Activated CD4-positive, alpha-beta memory T cell treated with anti-CD3 and anti-CD28 coated beads for 36 hours (primary cell): ENCODE measurements at places on chromosomes 3 and 15. TPM values are rescaled to one million over a fixed set of nuclear protein-coding genes. Genes with fewer than 3 reads are reported as not detected.

- H3K27me3 ChIP-seq = no peaks in the 10 kb centered on the region
- H3K4me3 ChIP-seq = no peak overlapping the region
- peaks cover 14% of the 10 kb centered on the region for H3K4me1 ChIP-seq
- no peaks in the 10 kb centered on the region for H3K36me3 ChIP-seq
- no peak for DNase-seq
These were observed 126.0 kb upstream of the LMOD3 start for GRCh38 chr3:69248436-69248835.

Gene NISCH
- 60.2 TPM for total RNA-seq

DNA sequence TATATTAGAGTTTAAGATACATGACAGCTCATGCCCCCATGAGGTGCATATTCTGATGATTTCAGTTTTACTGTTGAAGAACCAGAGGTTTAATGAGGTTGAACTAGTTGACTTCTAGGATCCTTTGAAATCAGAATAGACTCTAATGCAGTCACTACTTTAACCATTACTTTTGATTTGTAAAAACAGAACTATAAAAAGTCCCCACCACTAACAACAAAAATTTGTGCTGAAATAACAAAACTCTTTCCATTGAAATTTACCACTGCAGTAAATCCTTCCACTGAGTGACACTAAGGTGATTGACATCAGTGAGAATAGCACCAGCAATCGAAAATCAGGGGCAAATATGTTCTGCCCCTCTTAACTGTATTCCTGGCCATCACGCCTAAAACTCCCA lies 214.1 kb downstream of the SHQ1 start:
- peaks cover 43% of the 10 kb centered on the region for H3K4me1 ChIP-seq
- H3K4me3 ChIP-seq = no peak overlapping the region
- peaks cover 4% of the 10 kb centered on the region for H3K27me3 ChIP-seq
- no peak for DNase-seq
- peaks cover 2% of the 10 kb centered on the region for H3K36me3 ChIP-seq

GRCh38 chr3:109313061-109313460 lies 3.3 kb downstream of the DPPA2 start:
- no peak overlapping the region for H3K4me3 ChIP-seq
- no peaks in the 10 kb centered on the region for H3K36me3 ChIP-seq
- no peak overlapping the region for H3K27ac ChIP-seq
- H3K4me1 ChIP-seq = no peaks in the 10 kb centered on the region

- peak; percentile 77 for DNase-seq
- no peak overlapping the region for H3K27ac ChIP-seq
- peaks cover 10% of the 10 kb centered on the region for H3K4me1 ChIP-seq
- peaks cover 2% of the 10 kb centered on the region for H3K27me3 ChIP-seq
- no peaks in the 10 kb centered on the region for H3K36me3 ChIP-seq
These were observed 3.9 kb downstream of the TMIE start for GRCh38 chr3:46705022-46705530.

Gene KBTBD8
- 15.5 TPM for total RNA-seq

GRCh38 chr3:34106879-34107278 lies 308.4 kb downstream of the PDCD6IP start:
- H3K27ac ChIP-seq = no peak overlapping the region
- peaks cover 4% of the 10 kb centered on the region for H3K27me3 ChIP-seq
- H3K4me1 ChIP-seq = no peaks in the 10 kb centered on the region
- H3K4me3 ChIP-seq = no peak overlapping the region

- H3K4me3 ChIP-seq = no peak overlapping the region
- H3K27ac ChIP-seq = no peak overlapping the region
- no peak for DNase-seq
- no peaks in the 10 kb centered on the region for H3K27me3 ChIP-seq
- H3K4me1 ChIP-seq = no peaks in the 10 kb centered on the region
These were observed 218.7 kb downstream of the STXBP5L start for GRCh38 chr3:121126707-121127035.

Gene MUC20
- total RNA-seq = 0.78 TPM

DNA sequence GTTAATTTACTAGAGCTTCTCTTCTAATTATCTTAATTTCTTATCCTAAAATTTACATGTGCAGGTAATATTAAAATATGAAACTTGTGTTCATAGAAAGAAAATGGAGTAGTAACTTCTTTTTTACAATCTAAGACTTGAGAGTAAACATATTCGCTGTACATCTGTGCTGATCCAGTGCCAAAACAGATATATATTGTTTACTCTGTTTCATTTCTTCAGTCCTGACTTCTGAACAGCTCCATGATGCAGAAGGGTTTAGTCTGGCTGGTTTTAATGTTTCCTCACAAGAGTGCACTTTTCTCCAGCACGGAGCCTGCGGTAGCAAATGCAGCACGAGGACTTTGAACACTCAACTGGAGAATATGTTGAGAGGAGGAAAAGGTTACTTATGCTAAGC lies 306.8 kb downstream of the EPHA3 start:
- no peak overlapping the region for H3K27ac ChIP-seq
- no peaks in the 10 kb centered on the region for H3K4me1 ChIP-seq
- H3K4me3 ChIP-seq = no peak overlapping the region
- no peaks in the 10 kb centered on the region for H3K27me3 ChIP-seq
- no peak for DNase-seq
- H3K36me3 ChIP-seq = no peaks in the 10 kb centered on the region

DNA sequence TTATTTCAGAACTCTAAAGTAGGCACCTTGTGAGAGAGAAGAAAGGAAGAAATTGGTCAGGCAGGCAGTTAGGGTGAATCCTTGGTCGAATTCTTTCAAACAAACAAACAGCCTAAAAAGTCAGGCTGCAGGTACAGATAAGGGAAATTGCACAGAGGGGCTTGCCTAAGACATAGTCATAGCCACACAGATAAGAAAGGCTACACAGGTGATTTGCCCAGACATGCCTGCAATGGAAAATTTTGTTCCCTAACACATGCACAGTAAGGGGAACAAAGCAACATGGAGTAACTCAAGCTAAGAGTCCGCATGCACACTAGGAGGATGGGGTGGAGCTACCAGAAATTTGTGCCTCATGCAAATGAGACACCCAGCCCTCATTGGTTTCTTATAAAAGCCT lies 91.4 kb upstream of the TUSC7 start:
- no peaks in the 10 kb centered on the region for H3K27me3 ChIP-seq
- no peak for DNase-seq
- no peak overlapping the region for H3K27ac ChIP-seq

DNA sequence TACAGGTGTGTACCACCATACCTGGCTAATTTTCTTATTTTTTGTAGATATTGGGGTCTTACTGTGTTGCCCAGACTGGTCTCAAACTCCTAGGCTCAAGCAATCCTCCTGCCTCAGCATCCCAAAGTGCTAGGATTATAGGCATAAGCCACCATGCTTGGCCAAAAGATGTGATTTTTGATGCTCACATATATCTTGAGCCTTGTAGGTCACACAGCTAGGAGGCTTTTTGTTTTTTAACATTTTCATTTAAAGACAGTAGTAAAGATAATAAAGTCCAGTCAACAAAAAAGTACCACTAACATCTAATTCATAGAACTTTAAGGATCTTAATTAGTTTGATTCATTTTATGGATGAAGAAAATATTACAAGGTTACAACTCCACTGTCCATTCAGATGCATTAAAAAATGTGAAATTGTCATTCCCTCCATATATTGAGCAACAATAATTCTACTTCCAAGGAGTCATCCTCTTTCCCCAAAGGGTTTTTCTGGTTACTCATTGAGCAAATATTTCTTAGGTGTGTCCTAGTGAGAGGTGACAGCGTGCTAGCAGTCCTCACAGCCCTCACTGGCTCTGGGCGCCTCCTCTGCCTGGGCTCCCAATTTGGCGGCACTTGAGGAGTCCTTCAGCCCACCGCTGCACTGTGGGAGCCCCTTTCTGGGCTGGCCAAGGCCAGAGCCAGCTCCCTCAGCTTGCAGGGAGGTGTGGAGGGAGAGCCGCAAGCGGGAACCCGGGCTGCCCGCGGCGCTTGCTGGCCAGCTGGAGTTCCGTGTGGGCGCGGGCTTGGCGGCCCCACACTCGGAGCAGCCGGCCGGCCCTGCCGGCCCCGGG lies 8.3 kb upstream of the TASOR start:
- DNase-seq = no peak
- H3K36me3 ChIP-seq = no peaks in the 10 kb centered on the region
- H3K27me3 ChIP-seq = no peaks in the 10 kb centered on the region
- H3K4me3 ChIP-seq = no peak overlapping the region
- no peak overlapping the region for H3K27ac ChIP-seq
